ENCODE measurements at places on chromosomes 7 and 10.
A peak's percentile ranks its signal among the peaks of the same experiment; 100 is the strongest.

- DNase-seq, result no peak
Measured at GRCh38 chr7:30436518-30436917, 42.1 kb downstream of the NOD1 start.

DNA sequence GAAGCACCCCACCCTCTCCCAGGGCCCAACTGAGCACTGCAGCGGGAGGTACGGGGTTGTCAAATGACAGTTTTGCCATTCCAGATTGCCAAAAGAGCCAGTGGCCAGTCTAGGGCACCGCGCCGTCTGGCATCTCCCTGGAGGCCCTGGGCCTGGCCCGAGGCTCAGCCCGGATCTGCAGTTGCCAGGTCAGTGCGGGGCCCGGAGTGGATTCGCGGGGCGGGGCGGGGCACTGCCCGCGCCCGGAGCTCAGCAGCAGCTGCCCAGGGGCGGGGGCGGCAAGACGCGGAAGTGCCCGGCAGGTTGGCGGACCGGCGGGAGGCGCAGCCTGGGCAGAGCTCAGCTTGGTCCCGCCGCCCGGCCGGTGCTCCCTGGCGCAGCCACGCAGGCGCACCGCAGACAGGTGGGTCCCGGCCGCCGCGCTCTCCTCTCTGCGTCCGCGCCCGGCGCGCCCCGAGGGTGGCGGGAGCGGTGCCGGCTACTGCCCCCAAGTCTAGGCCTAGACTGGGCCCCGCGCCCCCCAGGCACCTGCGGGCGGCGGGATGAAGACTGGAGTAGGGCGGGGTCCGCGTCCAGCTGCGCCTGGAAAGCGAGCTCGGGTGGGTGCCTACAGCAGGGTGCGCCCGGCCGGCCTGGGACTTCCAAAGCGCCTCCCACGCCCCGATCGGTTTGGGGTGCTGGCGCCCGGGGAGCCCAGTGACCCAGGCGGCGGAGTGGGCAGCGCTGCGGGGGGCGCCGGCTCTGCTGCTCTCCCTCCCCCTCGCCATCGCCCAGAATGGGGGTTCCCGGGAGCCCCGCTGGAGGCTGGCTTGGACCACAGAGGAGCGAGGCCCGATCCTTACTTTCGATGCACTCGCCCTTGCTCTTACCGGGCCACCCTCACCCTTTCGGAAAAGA, at the start of gene IRF5:
IRF5 (plus strand) TSS at position 281 of the 897 bp plus-strand sequence. CDS start 4,155 bp downstream, outside the sequence.
- peak; percentile 35 for DNase-seq

DNA sequence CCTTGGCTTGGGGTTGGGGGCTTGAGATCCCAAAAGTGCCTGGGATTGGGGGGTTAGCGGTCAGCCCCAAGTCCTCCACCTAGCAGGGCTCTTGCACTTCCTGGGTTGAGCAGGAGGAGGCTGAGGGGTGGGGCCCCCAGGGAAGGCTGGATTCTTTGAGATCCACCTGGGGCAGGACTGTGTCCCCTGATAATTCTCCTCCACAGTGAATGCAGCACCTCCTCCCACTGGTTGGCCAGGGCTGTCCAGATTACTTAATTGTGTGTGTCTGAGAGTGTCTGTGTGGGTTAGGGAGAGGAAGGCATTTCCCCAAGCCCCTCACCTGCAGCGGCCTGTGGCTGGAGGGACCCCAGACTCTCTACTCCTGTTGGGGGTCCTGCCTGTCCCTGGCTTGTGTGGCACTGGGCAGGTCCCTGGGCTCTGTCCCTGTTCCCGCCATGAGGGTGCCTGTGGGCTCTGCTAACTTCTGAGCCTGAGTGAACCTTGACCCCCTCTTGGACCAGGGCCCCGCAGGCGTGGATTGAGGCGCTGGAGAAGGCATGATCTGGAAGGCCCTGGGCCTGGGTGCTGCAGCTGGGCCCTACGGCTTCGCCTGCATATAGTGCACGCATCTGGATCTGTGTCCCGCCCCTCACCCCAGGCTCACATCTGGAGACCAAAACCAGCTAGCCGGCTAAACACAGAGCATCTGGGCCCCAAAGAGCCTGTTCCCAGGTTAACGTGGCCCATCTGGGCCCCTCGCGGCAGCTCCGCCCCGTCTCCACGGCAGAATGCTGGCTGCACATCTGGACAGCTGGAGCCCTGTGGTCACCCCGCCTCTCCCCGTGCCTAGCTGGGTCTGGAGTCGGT, 10.4 kb downstream of the TMEM270 start:
- DNase-seq, result no peak

DNA sequence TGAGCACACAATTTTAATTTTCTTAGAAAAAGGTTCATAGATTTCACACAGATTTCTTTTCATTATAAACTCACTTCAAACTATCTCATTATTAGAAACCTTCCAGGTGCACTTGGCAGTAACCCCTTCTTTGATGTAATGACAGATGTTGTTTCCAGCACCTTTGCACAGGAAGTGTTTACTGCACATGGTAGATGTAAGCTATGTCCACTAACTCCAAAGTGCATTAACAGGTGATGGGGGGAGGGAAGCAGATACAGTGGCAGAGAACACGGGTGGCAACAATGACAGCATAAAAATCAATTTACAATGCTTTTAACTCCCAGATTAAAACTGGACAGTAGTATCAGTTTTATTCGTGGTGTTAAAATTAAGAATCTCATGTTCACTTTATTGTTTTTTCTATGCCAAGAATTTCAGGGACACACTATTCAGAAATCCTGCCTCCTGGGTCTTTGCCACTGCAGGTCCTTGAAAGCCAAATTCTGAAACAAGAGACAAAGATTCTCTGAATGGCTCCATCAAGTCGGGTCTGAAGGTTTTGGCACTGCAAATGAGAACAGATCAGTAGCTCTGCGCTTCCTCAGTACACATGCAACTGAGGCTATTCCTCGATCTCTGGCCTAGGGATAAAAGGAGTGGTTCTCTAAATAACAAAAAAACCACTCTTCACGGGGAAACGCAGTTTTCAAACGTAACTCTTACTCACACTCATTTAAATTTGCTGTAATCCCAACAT, 187.7 kb downstream of the JAZF1 start:
- no peak for DNase-seq

DNA sequence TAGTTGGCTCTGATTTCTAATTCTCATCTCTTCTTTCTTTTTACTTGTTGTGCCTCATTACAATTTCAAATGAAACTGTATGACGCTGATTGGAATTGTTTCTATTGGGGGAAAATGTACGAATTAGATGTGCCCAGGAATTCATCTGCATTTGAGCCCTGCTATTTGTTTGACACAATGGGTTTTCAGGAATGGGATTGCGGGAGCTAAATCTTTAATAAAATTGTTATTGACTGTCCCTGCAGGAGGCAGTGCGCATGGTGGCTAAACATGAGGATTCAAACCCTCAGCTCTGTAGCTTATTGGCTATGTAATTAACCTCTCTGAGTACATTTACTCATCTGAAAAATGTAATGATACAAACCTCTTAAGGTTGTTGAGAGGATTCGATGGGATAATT, 181.6 kb downstream of the NXPH1 start:
- DNase-seq, result no peak

GRCh38 chr7:1267016-1267900, 34.6 kb downstream of the UNCX start:
- no peak for DNase-seq

DNA sequence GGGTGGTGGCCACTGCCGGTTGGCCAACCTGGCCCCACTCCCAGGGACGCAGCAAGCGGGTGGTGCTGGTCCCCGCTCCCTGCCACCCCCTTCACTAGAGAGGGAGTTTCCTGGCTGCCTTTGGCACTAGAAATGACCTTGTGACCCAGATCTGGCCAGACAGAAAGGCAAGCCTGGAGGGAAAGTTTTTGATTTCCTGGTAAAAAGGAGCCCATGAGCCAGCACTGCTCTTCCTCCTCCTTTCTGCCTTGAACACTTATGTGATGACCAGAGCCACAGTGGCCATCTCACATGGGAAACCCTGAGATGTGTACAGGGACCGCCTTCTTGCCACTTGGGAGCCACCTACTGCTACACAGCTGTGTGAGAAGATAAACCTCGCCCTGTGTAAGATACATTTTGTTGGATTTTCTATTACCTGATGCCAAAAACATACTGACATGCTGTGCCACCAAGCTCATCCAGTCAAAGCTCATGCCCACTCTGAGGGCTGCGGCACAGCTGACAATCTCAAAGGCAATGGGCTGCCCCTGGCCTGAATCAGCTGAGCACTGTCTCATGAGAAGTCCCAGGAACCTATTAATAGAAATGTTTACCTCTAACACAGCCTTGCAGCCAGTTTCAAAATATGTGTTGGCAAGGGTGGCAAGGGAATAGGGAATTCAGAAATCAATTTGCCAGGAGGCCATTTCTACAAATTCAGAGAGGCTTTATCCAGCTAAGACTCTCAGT, 94.0 kb downstream of the CYTH3 start:
- no peak for DNase-seq

DNA sequence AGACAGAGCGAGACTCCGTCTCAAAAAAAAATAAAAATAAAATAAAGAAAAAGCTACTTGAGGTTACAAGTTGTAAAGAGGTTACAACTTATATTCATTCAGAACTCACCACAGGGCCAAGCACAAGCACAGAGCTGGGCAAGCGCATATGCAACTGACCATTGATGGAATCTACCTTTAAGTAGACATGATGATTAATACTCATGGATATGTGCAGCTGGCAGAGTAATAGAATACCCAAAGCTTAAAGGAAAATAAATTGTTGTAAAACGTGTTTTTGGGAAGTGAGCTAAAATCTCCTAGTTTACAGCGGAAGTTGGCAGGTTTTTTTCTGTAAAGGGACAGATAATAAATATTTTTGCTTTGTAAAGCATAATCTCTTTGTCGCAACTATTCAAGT, 111.6 kb downstream of the TMEM168 start:
- DNase-seq, result no peak

DNA sequence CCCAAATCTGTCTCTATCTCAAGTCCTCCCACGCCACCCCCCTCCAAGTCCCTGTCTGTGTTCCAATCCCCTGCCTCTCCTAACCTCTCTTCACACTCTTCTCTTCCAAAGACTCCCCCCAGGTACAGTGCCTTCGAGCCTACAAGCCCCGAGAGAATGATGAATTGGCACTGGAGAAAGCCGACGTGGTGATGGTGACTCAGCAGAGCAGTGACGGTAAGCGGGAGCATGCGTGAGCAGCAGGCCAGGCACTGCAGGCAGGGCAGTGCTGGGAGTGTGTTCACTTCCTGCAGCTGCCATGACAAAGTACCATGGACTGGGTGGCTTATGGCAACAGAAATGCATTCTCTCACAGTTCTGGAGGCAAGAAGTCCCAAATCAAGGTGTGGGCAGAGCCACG, 23.4 kb downstream of the ARHGEF5 start:
- no peak for DNase-seq

GRCh38 chr10:60962946-60963345, 19.0 kb upstream of the RHOBTB1 start:
- no peak for DNase-seq

GRCh38 chr7:120033114-120033513, 239.9 kb upstream of the KCND2 start:
- no peak for DNase-seq

- DNase-seq, result no peak
Measured at GRCh38 chr7:150867605-150868004, 15.3 kb downstream of the AOC1 start.

DNA sequence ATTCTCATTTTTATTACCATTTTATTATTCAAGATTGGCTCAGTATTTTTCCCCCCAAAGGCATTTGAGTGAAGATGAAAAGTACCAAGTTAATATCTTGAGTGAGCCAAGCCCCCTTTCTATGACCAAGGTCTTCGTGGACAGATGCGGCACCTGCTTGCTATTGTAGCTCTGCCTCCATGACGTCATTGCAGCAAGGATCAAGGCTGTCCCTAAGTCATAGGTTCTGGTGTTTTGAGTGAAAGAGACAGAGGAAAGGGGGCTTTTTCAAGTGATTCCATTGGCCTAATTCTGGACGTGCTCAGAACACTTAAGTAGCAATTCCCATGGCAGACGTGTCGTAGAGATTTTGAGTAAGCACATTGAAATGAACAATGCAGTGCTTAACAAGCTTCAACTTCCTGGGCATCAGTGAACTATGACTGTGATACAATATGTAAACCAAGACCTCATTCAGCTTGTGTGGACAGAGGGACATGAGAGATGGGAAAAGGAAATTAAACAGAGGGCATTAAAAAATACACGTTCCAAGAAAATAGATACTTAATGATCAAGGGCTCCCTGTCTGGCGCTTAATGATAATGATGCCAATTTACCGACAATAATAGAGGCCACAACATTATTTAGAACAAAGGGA, 248.7 kb upstream of the NPVF start:
- DNase-seq, result no peak

DNA sequence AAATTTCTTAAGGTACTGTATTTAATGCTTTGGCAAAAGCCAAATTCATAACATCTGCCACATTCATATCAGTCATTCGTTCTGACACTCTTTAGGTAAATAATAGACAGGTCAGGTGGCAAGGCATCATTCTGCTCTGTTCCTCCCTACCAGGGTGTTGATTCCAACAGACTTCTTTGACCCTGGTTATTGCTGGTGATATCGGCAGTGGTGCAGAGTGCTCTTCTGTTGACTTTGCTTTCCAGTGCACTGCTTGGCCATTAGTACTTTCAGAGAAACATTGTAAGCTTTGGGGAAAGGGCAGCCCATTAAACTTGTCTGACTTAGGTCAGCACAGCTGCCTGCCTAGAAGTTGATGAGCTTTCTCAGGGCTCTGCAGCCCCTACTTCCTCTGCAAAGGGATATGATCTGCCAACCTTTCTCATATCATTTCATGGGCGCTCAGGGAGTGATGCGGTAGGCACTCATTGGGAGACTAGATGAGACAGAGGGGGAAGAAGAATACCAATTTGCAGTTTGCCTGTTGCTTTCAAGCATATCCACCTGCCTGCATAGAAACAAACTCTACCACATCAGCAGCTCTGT, 139.3 kb downstream of the LRRC4 start:
- no peak for DNase-seq

DNA sequence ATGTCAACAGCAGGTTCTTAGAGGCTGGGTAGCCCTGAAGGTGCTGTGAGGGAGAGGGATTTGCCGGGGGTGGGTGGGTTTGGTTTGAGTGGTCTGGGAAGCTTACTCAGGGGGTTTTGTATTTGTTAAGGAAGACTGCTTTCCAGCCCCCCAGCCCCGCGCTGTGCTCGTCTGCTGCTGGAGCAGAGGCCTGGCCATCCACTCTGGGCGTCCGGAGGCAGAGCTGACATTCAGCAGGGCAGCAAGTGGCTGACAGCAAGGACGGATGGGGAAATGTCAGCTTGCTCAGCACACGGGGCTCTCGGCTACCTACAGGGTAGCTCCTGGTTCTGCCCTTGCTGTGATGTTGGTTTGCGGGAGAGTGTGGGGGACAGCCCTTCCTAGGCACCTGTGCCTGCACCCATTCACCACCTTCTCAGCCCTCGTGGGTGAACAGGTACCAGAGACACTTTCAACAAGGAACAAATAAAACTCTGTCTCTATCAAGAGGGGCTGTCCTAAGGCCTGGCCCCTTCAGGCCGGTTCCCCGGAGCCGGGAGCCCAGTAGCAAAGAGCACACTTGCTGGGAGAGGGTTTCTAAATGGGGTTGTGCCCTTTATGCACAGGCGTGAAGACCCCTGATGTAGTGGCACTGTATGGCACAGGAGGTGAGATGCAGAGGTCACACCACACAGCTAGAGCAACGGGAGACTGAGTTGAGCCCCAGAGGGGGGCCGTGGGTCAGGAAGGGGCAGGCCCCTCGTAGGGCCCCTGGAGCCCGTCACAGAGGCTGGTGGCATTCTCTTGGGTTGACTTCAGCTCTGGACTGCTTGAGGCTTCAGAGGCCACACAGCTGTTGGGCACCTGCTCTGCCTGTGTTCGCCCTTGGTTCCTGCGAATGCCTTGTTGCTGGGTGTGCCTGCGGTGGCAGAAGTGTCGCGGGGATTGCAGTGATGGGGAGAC, 72.2 kb upstream of the SHH start:
- DNase-seq, result no peak

- DNase-seq, result no peak
Measured at GRCh38 chr10:132519382-132520176, 18.0 kb upstream of the INPP5A start.

Data from hematopoietic multipotent progenitor cell (in vitro differentiated cells).